Common myeloid progenitor, CD34-positive (primary cell): ENCODE measurements at places on chromosomes 3 and 15.

DNA sequence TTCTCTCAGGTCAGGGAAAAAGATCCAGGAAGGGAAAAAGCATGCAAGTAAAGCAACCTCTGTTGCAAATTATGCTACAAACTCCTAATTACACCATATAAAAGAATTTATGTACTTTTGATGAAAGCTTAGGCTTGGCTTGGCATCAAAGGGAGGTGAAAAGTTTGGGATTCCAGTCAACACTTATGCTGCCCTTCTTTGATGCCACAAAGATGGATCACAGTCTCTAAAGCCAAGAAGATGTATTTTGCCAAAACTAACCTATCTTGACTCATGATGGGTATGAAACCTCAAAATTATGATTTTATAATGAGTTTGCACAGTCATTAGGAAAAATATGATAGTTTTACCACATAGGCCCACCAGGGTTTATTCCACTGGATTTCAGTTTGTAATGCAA lies 101.0 kb upstream of the CCDC80 start:
- DNase-seq, result no peak

GRCh38 chr15:66629817-66630576 lies 64.2 kb upstream of the LCTL start:
- no peak for DNase-seq

DNA sequence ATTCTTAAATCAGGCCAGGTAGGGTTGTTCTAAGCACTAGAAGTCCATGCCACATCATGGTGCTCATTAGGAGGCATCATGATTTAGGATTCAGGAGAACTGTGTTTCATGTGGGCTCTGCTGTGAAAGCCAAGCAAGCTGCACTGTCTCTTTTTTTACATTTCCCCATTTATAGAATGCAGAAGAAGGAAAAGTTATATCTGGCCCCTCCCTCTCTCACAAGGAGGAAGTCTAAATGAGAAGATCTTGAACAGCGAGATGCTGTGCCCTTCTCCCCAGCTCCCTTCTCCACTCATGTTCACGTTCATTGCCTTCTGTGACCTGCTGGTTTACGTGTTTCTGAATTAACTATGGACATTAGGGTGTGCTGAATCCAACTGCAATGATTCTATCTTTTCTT lies 178.5 kb upstream of the RASGRP1 start:
- DNase-seq, result no peak

DNA sequence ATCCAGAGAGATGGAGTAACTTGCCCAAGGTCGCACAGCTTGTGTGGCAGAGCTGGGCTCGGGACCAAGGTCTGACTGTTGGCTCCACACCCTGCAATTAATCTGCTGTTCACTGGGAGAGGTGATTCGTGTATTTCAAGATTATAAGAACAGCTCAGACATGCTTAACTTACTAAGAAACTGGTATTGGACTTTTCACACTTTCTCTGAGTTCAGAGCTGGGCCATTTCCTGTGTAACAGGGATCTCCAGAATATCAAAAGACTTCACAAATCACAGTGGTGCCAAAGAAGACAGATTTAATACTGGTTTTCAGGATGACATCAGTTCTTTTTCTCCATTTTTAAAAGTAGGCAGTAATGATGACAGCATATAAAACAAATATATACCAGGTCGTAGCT lies 156.8 kb upstream of the UBE2E1 start:
- no peak for DNase-seq
